ENCODE measurements at places on chromosomes 12 and 14. TPM values are rescaled to one million over a fixed set of nuclear protein-coding genes. Genes with fewer than 3 reads are reported as not detected.

ARHGEF40 gene
- total RNA-seq = 0.36 TPM

DIP2B gene
- 31.5 TPM for total RNA-seq

DPF3 gene
- 0.58 TPM for total RNA-seq

LRCOL1 gene
- total RNA-seq = not detected

NOS1 gene
- total RNA-seq = not detected

PLEKHD1 gene
- 0.18 TPM for total RNA-seq

TSPAN19 gene
- total RNA-seq = not detected

MYF5 gene
- total RNA-seq = not detected

FOXN4 gene
- total RNA-seq = not detected

RAN gene
- total RNA-seq = 331 TPM

GLIPR1L1 gene
- not detected for total RNA-seq

PDE3A gene
- not detected for total RNA-seq

DAO gene
- total RNA-seq = not detected

GPR137C gene
- total RNA-seq = 0.16 TPM

DHRS4 gene
- 16.9 TPM for total RNA-seq

SYT1 gene
- not detected for total RNA-seq

KIF21A gene
- 9.5 TPM for total RNA-seq

ZNF385A gene
- 1.7 TPM for total RNA-seq

KRT78 gene
- not detected for total RNA-seq

GDF3 gene
- not detected for total RNA-seq

MYL2 gene
- not detected for total RNA-seq

USP44 gene
- total RNA-seq = 20.8 TPM

NTN4 gene
- total RNA-seq = not detected

ACRBP gene
- 14.3 TPM for total RNA-seq

PRR4 gene
- 2.5 TPM for total RNA-seq

KCNK10 gene
- total RNA-seq = not detected

FLVCR2 gene
- total RNA-seq = 3.8 TPM

GALNT8 gene
- total RNA-seq = 0.86 TPM

OTX2 gene
- not detected for total RNA-seq

PPP1CC gene
- total RNA-seq = 141 TPM

KRT76 gene
- not detected for total RNA-seq

DHH gene
- 0.27 TPM for total RNA-seq

ACOT6 gene
- not detected for total RNA-seq

VCPKMT gene
- 22.3 TPM for total RNA-seq

CMKLR1 gene
- total RNA-seq = 0.83 TPM

KCNK13 gene
- total RNA-seq = not detected

OR11H7 gene
- total RNA-seq = not detected

C1QL4 gene
- total RNA-seq = not detected

NGB gene
- not detected for total RNA-seq

CRIP1 gene
- total RNA-seq = 98.1 TPM
